ENCODE measurements at places on chromosomes 4 and X. TPM values are rescaled to one million over a fixed set of nuclear protein-coding genes. Genes with fewer than 3 reads are reported as not detected.

GRCh38 chr4:128283071-128283470 lies 4.5 kb downstream of the PGRMC2 start:
- DNase-seq = no peak

GRCh38 chr4:158536833-158537232 lies 15.2 kb downstream of the RXFP1 start:
- DNase-seq = no peak

DNA sequence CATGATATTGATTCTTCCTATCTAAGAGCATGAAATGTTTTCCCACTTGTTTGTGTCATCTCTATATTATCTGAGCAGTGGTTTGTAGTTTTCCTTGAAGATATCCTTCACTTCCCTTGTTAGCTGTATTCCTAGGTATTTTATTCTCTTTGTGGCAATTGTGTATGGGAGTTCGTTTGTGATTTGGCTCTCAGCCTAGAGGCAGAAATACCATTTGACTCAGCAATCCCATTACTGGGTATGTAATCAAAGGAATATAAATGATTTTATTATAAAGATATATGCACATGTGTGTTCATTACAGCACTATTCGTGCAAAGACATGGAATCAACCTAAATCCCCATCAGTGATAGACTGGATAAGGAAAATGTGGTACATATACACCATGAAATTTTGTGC lies 172.7 kb upstream of the IL15 start:
- DNase-seq = no peak

DNA sequence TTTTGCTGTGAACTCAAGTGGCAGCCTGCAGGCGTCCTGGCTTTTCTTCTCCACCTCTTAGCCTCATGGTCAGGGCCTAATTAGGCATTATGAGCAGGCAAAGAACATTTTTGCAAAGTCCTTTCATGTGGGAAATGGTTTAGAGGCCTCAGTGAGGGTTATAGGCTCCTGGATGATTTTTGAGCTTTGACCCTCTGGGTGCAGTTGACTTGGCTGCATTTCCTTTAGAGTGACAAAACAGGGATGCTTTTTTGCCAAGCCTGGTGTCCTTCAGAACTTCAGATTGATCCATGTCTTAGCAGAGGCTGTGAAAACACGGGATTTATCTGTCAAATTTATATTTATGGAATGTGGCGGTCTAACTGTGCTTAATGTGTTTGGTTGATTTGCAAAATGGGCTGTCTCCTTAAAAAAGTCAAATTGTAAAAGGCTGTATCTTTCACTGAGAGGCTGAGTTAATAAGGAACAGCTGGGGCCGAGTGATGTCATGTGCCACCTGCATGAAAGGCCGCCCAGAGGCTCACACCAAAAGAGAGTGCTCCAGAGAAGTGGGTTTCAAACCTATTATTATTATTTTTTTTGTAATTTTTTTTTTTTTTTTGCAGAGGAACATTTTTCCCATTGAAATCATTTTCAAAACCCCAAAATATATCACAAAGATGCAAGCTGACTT lies 192.2 kb upstream of the ARX start:
- DNase-seq = no peak

DCK gene
- 33.4 TPM for total RNA-seq

GRCh38 chrX:10952619-10953018 lies 158.5 kb upstream of the HCCS start:
- no peak for DNase-seq

GIMD1 gene
- not detected for total RNA-seq

GRCh38 chrX:108216405-108216804 lies 124.8 kb downstream of the ATG4A start:
- DNase-seq = no peak

MAGEA9B gene
- total RNA-seq = not detected

P2RY10 gene
- total RNA-seq = 54.5 TPM

DNA sequence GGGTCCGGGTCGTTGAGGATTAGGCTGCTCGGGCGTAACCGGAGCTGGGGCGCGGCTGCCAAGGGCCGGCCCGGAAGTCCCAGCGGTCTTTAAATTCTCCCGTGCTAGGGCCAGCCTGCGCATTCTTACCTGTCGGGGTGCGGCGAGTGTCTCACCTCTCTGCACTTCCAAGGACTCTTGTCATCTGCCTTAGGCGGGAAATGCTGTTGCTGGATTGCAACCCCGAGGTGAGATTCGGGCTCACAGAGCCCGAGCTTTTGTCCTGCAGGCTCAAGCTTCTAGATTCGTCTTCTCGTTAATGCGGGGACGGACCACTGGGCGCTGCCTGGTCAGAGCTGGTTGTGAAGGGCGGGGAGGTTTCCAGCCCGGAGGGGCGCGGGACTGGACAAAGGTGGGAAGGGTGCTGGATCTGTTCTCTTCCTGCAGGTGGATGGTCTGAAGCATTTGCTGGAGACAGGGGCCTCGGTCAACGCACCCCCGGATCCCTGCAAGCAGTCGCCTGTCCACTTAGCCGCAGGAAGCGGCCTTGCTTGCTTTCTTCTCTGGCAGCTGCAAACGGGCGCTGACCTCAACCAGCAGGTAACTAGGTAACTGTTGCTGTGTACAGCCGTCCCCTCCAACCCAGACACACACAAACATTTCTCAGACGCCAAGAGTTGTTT lies at the start of gene ANKRD37:
TSS of gene ANKRD37 (plus strand) at position 118 of the 662 bp plus-strand sequence. CDS start at position 201, 83 bp downstream.
- DNase-seq = no peak

DNA sequence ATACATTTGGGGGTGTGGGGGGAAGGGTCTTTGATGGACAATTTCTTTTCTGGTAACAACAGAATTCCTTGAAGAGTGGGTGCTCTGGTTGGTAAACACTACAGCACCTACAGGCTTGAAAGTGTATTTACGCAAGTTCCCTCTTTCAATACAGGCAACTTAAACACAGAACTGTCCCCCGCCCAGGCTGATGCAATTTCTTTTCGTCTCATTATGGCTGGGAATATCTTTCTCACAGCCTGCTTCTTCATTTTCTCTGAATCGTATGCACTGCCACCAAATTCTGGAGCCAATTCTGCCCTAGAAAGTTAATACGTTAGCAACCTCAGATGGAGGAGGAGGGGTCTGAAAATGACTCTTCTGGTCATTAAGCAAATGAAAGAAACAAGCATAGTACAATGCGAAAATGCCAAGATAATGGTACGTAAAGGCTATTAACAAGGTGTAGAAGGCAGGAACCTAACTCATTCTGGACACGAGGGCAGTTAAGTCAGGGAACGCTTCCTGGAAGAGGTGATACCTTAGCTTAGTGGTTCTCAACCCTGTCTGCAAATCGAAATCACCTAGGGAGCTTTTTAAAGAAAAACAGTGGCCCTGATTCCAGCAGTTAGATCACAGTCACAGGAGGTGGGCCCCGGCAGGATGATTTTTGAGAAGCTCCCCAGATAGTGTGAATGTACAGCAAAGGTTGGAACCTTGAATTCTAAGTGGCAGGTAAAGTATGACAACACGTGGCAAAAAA lies 1.0 kb downstream of the AGA start:
- peak; percentile 4 for DNase-seq

EVC gene
- 0.08 TPM for total RNA-seq

DNA sequence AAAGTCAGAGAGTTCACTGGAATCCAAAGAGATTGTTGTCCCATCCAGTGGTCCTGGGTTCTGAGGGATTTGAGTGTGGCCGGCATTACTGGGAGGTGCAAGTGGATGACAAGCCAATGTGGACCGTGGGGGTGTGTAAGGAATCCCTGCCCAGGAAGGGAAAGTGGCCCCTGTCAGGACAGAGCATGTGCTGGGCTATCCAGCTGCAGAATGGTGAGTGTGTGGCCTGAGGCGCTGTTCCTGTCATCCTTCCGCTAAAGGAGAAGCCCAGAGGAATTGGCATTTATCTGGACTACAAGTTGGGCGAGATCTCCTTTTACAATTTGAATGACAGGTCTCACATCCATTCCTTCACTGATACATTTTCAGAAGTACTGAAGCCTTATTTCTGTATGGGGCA lies 20.4 kb upstream of the TRIM60 start:
- no peak for DNase-seq

GRCh38 chrX:5775846-5776430 lies 452.7 kb downstream of the NLGN4X start:
- no peak for DNase-seq

DNA sequence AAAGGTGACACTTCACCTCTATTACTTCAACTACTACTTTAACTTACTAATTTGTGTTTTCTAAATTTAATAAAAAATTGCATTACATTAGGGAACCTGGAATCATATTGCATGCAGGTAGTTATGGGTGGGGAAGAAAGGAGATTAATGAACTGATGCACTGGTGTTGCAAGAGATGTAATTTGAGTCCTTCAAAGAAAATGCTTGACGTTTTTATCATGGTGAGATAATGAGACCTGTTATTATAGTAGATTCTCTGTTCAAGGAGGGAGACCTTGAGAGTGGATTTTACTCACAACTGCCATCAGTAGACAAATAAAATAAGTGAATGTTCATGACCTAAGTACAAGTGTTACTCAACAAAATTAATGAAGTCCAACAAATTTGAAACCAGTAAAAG lies 26.4 kb upstream of the MED14 start:
- DNase-seq = no peak

DNA sequence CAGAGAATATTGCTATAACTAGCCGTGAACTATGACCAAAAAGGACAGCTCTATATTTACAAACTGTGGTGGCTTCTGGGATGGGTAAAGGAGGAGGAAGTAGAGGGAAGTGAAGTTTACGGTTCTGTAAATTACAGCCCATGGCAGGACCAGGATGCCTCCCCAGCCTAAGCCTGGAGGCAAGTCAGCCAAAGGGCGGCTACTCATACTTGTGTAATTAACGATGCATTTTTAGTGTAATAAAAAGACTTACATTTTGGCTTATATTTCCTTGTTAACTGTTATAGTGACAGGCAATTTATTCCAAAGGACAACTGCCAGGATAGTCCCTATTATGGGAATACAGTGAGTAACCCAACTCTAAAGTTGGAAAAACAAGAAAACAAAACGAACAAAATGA lies 139.9 kb upstream of the OTUD4 start:
- DNase-seq = no peak

DNA sequence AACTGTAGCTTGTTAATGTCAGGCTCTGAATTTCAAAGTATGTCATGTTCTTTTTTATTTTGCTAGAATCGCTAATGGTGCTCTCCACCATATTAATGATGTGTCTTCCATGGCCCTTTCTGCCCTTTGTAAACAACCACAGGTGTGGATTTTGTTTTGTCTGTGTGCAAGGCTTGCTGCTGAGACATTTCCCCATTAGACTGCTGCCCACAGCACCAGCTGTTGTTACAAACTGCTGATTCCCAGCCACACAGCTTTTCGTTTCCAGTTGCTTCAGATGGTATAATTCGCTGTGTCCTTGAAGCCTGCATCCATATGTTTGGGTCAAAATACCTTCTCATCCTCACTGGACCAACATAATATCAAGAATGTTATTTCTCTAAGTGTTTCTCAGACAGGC lies 32.8 kb downstream of the KCNIP4 start:
- DNase-seq = no peak

SH3RF1 gene
- 0.54 TPM for total RNA-seq

DNA sequence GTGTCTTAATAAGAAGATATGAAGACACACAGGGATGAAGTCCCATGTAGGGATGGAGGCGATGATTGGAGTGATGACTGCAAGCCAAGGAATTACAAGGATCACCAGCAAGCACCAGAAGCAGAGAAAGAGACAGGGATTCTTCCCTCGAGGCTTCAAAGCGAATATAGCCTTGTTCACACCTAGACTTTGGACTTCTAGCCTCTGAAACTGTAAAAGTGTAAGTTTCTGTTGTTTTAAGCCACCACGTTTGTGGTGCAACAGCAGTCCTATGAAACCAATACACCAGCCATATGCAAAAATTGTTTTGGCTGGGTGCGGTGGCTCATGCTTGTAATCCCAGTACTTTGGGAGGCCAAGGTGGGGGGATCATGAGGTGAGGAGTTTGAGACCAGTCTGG lies 9.8 kb upstream of the PDS5A start:
- no peak for DNase-seq

DNA sequence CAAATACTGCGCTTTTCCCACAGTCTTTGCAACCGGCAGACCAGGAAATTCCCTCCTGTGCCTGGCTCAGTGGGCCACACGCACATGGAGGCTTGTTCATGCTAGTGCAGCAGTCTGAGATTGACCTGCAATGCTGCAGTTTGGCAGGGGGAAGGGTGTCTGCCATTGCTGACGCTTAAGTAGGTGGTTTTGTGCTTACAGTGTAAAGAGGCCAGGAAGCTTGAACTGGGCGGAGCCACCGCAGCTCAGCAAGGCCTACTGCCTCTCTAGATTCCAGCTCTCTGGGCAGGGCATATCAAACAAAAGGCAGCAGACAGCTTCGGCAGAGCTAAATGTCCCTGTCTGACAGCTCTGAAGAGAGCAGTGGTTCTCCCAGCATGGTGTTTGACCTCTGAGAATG lies 390.5 kb upstream of the TECRL start:
- DNase-seq = no peak

GRCh38 chr4:147928400-147928799 lies 196.5 kb downstream of the ARHGAP10 start:
- no peak for DNase-seq

DNA sequence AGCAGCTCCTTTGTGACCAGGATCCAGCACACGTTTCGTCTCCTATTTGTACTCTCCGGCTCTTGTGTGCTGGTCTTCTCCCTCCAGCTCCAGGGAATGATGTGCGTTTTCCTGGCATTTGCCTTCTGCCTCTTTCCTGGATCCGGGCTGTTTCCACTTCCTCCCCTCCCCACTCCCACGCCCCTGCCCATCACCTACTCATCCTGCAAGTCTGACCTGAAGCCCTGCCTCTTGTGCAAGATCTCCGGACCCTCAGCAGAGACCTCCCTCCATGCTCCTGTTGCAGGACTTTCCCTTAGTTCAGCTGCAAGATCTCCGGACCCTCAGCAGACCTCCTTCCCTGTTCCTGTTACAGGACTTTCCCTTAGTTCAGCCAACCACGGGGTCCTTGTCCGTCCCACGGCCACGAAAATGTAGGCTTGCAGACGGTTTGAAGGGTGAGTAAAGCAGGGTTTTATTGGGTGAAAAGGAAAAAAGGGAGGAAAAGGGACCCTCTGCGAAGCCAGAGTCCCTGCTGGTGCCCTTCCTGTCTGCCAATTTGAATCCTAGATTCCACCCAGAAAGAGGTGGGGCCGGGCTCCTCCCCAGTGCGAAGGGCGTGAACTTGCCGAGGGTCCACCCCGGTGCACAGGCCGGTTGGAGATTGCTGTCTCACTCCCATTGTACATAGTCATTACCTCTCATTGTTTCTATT lies 74.4 kb upstream of the IRF2 start:
- no peak for DNase-seq

DNA sequence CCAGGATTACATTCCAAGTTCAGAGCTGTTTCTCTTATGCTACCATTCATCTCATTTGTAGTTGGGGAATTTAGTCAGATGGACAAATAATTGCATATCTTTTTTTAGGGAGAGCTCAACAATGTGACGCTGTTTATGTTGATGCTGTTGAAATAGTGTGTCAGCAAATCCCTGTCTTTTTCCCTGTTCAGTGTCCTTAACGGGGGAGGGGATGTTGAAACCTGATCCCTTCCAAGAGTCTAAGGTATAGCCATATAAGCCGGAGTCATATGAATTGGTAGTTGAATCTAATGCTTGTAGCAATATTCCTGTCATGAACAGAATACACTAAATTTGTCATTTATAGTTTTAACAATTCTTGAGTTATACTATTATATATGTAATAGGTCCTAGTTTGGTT lies 293.5 kb upstream of the FAT1 start:
- no peak for DNase-seq

- no peak for DNase-seq
These were observed 161.1 kb downstream of the FRAS1 start for GRCh38 chr4:78218260-78218659.
